RKO (cell line): ENCODE measurements at places on chromosomes 13 and 19.

GRCh38 chr19:30593356-30593755, 221.2 kb downstream of the ZNF536 start:
- no peak for DNase-seq

DNA sequence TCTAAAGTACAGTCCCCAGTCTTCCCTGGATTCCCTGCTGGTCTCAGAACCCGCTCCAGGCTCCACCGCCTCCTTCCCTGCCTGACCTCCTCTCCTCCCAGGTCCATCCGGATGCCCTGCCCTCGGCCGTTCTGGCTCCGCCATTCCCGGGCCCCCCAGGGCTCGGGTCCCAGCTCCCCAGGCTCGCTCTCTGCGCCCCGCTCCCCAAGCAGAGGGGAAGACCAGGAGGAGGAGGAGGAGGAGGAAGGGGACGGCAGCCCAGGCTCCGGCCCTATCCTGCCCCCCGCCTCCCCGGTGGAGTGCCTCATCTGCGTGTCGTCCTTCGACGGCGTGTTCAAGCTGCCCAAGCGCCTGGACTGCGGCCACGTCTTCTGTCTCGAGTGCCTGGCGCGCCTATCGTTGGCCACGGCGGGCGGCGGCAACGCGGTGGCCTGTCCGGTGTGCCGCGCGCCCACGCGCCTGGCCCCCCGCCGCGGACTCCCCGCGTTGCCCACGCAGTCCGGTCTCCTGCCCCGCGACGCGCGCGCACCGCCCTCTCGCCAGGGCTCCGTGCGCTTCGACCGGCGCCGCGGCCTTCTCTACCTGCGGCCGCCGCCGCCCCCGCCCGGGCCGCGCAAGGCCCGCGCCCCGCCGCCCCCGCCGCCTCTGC, 647 bp downstream of the RNF225 start:
- no peak for DNase-seq

DNA sequence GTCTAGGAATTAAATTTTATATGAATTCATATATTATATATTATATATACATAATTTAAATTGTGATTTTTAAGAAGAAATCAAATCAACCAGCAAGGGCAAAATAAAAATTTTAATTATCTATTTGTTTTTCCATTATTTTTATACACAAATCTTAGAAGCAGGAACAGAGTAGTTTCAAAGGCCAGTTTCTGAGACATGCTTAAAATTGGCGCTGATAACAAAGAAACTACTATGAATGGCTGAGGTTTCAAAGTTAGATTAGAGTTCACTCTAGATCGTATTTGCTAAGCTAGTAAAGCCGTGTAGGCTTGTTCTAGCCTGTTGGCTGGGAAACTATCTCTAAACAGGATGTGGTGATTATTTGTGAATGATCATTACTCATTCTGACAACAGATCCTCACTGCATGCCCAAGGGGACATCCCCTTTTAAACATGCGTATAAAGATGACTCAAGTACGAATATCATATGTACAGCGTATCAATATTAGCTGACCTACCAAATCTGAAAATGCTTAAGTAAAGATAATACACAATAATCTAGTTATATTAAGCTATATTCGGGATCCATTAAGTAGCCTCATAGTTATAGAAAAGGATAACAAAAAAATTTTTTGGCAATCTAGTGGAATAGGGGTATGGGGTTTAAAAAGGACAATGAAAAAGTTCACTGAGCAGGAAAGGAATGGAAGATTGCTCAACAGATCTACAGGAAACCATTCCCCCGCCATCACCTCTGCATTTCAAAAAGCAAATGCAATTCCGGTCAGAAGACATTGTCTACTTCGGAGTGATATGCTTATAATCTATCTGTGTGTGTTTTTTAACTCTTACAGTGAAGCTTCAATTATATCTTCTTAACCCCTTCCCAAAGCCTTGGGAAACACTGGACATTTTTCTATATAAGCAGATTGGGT, 150.1 kb downstream of the SHISA2 start:
- peak; percentile 39 for DNase-seq

GRCh38 chr13:44132710-44133109, 240.9 kb upstream of the SERP2 start:
- DNase-seq: peak; percentile 89
